ENCODE measurements at places on chromosomes 12 and 14. TPM values are rescaled to one million over a fixed set of nuclear protein-coding genes. Genes with fewer than 3 reads are reported as not detected.

DNA sequence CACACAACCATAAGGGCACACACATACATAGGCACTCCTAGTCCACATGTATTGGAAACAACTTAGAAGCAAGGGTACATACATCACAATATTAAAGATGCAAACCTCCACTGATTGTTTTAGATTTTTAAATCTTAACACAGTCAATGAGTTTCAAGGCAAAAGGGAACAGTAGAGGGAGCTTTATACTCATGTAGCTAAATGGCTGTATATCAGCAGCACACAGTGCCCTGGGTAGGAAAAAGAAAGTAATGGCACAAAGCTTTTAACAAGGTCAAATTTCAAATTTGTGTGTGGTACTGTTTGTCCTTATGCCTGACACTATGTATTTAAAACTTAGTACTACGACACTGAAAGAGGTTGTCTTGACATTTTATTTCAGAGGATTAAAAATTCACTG, 262.0 kb downstream of the MED13L start:
- DNase-seq: no peak

- no peak for DNase-seq
These were observed 1628.8 kb upstream of the SEL1L start for GRCh38 chr14:83162361-83162929.

Gene DBX2
- polyA plus RNA-seq: 0.11 TPM

Gene TAS2R30
- polyA plus RNA-seq: 0.27 TPM

DNA sequence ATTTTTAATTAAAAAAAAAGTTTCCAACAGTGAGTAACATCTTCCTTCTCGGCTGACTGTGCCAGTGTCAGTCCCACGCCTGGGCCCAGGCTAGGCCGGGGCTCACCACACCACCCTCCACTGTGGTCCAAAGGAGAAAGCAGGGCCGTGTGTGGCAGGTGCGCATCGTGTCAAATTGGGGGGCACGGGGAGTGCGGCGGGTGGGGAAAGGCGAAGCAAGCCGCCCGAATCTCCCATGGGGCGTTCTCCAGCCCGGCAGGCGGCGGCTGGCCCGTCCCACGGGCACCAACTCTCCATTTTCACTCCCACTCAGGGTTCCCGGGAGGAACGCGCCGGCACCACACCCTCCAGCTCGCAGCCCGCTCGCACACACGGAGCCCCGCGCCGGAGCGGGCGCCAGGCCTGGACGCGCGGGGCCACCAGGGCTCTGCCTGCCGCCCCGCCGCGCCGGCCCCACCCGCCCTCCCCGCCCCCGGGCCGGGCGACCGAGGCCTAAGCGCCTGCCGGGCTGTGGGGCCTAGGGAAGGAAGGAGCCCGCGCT, 604 bp downstream of the EEA1 start:
- DNase-seq: no peak

Gene IQSEC3
- 5.7 TPM for polyA plus RNA-seq

DNA sequence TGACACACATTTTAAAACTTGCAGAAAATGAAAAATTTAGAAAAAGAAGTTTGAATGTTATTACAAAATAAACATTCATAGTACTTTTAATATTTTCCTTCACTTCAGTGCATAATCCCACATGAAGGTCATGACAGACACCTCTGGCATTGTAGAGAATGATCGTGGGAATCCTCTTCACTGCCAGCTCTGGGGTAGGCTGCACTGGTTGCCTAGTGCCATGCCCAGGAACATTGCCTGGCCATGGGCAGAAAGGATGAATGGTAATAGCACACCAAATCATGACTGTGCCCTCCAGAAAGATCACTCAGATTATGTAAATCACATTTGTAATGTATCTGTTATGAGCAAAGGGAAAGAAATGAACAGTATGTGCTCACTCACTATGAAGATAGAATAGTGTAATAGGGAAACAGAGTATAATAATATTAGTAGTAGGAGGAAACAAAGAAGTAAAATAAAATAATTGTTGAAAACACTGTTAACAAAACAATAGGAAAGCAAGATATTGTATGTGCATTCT, 161.6 kb downstream of the PLCZ1 start:
- no peak for DNase-seq

DNA sequence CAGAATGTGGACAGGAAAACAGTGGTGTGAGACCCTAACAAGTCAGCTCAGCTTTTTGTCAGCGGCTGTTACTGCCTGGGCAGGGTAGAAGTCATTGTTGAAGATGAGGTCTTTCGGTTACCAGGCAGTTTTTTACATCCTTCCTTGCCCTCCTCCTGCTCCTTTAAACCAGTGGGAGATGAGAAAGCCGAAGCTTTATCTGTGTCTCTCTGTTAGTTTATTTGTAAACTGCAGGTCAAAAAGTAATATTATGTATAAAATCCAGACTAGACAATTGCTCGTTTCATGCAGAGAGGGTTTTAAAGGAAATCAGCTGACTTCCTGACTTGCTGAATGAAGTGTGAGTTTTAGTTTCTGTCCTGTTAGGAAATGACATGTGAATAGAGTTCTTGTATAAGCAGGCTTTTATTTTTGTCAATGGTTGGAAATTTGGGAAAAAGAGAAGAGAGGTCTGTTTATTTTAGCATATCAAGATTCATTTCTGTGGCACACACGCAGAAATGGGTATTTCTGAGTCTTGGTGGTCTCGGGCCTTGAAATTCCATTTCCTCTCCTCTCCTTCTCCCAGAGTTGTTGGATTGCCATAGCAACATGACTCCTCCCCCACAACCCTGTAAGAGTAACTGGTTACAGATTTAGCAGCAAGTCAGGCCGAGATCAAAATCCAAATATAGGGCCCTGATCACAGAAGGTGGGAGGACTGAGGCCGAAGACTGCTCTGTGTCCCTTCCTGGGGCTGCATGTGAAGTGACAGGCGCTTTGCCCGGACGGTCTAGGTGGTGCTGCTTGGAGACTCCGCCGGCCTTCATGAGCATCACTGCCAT, 60.8 kb downstream of the SAMD4A start:
- DNase-seq: peak; percentile 67

DNA sequence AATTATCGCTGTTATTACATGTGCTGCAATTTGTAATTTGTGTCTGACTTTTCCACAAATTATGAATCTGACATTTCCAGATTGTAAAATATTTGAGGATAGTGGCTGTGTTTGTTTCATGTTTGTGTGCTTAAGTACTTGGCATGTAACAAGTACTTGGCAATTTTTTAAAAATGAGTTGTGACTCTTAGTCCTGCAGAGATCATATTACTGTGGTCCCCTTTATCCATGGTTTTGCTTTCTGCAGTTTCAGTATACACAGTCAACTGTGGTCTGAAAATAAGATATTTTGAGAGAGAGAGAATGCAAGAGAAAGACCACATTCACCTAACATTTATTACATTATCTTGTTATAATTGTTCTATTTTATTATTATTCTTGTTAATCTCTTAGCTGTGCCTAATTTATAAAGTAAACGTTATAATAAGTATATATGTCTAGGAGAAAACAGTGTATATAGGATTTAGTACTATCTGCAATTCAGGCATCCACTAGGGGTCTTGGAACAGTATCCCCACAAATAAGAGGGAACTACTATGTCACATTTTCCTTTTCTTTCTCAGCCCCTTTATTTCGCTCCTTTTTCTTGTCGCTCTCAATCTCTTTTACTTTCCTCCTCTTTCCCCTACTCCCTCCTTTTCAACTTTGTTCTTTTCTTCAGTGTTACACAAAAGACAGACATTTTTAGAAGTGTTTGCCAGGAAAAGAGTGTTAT, 176.1 kb downstream of the FUT8 start:
- no peak for DNase-seq

Gene VDR
- 4.3 TPM for polyA plus RNA-seq

DNA sequence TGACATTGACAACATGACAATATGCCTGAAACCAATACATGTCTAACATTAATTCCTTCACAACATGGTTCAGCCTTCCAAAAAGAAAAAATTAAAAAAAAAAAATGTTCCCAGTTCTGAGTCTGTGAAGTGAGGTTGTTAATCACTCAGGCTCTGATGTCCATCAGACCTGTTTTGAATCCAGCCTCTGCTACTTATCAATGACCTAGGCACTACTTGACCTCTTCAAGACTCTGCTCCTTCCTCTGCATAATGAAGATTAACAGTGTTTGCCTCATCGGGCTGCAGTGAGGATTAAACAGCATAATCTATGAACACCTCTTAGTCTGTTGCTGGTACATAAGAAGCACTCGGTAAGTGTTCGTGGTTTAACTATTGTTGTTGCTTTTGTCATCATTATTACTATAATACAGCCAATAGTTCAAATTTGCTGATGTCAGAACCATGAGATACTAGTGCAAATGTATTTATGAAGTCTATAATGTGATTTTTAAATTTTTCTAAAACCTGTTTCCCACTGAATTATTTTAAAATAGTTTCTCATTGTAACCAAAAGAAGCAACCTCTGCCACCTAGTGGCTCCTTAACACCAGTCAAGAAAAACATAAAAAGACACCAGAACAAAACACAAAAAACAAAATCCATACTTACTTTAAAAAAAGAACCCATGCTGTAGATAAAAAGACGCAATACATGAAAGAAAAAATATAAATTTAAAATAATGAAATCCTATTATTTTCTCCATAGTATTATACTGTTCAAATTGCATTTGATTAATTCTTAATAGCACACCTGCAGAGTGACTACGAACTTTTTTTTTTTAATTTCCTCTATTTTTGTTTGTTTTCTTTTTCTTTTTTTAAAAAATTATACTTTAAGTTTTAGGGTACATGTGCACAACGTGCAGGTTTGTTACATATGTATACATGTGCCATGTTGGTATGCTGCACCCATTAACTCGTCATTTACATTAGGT, 20.3 kb upstream of the TMX1 start:
- DNase-seq: no peak

- no peak for DNase-seq
These were observed 28.9 kb upstream of the TDRD9 start for GRCh38 chr14:103899316-103899715.

Gene FAM222A
- polyA plus RNA-seq: 6.4 TPM
